RWPE1 (cell line): ENCODE measurements at places on chromosomes 4 and X.

- no peak for DNase-seq
Observed at GRCh38 chrX:37409278-37409677, 60.1 kb downstream of the PRRG1 start.

DNA sequence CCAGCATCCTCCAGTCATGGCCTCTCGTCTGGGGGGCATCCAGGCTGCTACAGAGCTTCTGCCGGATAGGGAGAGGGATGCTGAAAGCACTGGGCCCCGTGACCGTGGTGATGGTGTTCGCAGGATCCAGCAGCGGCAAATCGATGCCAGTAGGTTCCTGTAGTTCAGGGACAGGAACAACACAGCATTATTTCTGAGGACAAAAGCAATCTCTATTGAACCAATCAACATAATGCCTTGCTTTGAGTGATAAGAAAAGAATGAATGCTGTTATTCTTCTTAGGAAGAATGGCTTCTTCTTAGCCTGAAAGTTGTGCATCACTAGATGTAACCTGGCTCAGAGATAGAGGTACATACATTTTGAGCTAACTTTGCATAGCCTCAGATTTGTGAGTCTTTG, 378.6 kb downstream of the UNC5C start:
- no peak for DNase-seq

DNA sequence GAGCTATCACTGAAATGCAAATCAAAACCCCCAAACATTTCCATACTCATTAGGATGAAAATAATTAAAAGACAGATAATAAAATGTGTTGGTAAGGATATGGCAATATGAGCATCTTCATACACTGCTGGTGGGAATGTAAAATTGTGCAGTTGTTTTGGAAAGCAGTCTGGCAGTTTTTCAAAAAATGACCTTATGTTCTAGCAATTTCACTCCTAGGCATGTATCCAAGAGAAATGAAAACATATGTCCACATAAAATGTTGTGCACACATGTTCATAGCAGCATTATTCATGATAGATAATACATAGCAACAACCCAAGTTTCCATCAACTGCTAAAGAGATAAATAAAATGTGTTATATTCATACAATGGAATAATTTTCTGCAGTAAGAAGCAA, 14.8 kb upstream of the GPRASP2 start:
- no peak for DNase-seq

DNA sequence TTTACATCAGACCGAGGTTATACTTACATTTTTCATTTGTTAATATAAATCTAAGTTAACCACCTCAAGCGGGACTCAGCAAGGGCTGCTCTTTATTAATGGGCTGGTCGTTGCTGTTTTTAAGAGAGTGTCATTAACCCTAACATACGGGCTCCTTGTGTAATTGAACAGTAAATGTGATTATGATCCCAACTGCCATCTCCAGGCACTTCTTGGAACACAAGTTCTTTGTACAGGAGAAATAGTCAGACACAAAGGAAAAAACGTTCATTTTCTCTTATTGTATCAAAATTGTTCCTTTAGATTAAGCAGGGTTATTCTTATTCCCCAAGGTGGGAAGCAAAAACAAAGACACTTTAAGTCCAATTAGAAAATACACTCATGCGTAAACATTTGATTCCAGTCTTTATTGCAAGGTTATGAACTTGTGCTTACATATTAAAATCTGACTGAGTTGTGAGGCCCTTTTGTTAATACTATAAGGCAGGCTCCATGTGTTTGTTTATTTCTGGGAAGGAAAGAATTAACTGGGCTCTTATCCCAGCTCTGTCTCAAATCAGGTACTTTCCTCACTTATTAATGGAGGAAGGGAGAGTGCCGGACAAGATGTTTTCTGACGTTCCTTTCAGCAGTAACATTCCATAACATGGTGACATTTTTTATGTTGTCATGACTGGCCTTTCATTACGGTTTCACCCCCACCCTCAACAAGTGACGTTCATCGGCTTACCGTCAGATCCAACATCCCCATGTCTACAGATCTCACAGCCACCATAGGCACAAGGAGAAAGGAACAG, 95.9 kb downstream of the RASL11B start:
- DNase-seq, result no peak

DNA sequence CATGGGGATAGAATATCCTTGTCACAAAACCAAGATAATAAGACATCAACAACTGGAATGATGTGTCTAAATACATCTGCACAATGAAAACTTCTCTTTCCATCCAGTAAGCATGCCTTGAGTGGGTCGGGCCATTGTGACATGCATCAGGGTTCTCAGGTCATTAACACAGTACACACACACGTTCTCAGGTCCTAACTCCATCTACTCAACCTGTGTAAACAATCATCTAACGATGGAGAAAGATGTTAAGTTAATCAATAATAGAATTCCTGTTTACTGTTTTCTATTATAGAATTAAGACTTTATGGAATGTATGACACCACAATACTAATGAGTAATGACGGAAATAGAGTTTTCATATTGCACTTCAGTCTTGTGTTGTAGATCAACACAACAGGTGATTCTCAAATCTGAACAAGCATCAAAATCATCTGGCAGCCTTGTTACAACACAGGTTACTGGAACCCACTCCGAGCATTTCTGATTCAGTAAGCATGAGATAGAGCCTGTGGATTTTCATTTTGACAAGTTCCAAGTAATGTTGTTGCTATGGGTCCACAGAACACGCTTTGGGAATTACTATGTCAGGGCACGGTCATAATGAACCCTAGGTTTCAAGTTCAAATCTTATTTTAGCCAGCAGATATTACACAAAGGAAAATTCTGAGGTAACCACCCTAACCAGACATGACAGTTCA, 315.8 kb upstream of the TEX13C start:
- DNase-seq, result no peak

- DNase-seq, result peak; percentile 3
Observed at GRCh38 chrX:120485315-120485637, 16.2 kb upstream of the LAMP2 start.

GRCh38 chr4:181807771-181808170, 435.4 kb upstream of the TENM3 start:
- no peak for DNase-seq

DNA sequence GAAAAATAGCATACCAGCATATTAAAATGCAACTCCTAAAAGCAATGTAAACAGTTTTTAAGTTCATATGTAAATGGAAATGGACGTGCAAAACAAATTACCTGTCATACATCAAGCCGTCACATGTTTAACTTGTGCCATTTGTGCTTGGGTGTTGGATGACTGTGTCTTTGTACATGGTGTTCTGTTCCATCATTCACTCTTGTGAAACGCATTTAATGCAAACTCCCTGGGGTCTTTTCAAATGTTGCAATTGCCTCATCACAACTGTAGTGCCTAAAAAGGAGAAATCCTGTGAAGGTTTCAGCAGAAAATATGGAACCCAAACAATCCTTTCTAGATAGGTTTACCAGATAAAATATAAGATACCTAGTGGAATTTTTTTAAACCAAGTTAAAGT, 52.4 kb downstream of the PHOX2B start:
- no peak for DNase-seq

- no peak for DNase-seq
Observed at GRCh38 chr4:8928074-8928473, 56.4 kb upstream of the HMX1 start.

GRCh38 chrX:10923466-10923865, 187.7 kb upstream of the HCCS start:
- no peak for DNase-seq

- peak; percentile 14 for DNase-seq
Observed at GRCh38 chr4:2537011-2537830, 774 bp downstream of the FAM193A start.

DNA sequence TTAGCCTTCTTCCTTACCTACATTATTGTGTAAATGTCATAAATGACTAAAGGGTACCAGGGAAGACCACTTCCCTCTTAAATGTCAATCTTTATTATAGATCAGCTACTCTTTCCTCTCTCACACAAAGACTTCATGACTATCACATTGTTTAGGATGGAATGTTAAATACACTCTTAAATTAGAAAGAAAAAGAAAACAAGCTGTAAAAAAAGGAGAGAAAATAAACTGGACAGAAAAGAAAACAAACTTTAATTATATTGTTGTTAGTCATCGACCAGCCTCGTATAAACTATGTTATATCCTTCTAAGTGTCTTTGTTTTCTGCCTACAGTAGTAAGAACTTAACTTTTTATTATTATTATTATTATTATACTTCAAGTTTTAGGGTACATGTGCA, 666.4 kb upstream of the NR3C2 start:
- no peak for DNase-seq

GRCh38 chr4:169438057-169438480, 167.3 kb upstream of the SH3RF1 start:
- DNase-seq, result no peak

DNA sequence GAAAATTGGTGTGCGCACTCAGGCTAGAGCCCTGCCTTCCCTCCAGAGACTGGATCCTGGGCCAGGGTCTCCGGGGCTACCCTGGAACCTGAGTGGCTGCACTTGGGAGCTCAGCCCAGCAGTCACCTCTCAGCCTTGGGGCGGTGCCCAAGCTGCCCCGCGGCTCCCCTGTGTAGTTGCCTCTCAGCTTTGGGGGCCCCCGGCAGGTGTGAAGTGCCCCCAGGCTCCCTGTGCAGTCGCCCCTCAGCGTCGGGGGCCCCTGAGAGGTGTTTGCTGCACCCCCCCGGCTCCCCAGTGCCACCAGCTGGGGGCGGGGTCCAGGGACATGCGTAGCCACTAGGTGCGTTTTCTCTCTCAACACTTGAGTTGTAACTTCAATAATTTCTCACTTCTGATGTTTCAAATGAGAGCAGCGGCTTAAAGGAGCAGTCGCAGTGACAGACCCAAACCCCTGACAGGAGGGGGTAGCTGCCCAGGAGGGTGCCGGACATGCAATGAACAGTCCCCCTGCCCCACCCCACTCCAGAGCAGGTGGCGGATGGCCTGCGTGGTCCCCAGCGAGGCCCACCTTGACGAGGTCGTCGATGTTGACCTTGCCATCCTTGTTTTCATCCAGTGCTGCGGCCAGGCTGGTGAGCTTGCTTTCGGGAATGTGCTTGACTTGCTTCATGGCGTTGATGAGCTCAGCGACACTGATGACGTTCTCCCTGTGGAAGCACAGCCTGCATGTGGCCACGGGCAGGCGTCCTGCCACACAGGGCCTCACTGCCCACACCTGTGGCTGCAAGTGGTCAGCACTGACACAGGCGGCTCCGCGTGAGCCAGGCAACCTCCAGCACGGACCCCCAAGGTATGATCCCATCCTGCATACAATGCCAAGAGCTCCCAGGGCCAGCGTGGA, 22.3 kb downstream of the FGFR3 start:
- DNase-seq, result no peak

DNA sequence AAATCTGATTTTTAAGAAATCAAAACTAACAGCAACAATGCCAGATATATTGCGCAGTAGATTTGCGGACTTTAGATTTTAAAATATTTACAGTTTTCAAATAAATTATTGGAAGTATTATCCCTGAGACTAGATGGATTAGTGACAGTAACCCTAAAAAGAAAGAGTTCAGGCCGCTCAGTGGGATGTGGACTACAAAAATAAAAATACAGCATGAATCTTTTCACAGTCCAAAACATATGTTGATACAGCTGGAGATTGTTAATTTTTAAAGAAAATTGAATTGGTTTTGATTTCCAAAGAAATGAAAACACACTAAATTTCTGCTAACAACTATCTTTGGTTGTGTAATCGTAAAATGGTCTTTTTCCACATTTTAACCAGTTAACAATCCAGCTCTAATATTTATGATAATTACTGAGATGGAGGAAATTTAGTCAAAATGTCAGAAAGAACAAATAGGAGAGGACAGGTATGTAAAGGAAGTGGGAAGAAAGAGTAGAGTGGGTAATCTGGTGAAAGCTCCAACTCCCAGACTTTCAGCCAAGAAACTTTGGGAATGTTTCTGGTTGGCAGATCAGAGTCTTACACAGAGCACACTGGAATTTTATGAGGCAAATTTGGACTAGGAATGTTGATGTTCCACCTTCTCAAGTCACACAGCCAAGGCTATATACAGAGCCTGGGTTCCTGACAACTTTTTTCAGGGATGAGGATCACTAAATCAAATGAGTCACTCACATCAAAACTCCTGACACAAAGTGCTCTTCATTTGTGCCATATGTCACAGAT, 15.1 kb downstream of the C4orf36 start:
- DNase-seq, result no peak

DNA sequence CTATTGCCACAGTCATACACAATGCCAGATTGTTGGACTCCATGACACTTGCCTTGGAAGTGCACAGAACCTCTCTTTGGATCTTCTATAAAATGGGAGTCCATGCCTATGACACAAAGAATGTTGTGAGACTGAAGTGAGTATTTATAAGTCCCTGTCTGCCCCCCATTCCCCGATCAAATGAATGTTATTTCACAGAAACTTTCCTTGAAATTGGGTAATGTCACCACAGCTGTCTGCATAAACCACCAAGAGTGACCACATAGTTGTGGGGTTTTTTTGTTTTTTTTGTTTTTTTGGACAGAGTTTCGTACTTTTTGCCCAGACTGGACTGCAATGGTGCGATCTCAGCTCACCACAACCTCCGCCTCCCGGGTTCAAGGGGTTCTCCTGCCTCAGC, 27.1 kb upstream of the REST start:
- no peak for DNase-seq

DNA sequence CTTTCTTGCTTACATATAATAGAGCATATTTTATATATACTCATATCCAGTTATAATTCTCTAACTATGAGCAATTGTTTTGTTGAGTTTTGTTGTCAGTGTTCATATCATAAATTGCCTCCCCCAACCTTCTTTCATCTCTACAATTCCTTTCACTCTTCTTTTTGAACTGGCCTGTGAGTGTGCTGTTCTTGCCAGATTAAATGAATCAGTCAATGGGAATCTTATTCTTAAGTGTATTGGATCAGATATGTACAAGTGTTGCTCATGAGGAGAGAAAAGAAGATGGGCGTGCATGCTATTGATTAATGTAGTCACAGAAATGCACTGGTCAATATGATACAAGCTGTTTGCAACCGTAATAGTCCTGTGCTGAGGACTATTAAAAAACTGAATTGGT, 728.1 kb upstream of the MAGEB2 start:
- DNase-seq, result no peak

- DNase-seq, result no peak
Observed at GRCh38 chr4:13733817-13734216, 106.3 kb upstream of the BOD1L1 start.

GRCh38 chr4:156252358-156252921, 298.8 kb upstream of the CTSO start:
- no peak for DNase-seq

DNA sequence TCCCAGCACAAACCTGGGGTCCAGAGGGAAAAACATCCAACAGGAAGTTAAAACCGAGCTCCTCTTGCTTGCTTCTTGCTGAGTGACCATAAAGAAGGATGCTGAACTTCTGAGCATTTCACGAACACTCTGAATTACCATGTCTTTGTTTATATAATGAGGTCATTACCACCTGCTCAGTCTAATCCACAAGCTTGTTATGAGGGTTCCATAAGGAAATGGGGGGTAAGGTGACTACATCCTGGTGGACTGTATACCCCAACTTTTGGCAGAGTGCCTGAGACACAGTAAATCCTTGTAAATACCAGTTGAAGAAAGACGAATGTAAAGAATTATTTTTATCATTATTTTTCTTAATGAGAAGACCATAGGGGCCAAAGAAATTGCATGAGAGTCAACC, 16.8 kb downstream of the CCDC149 start:
- DNase-seq, result no peak
